ENCODE measurements at places on chromosomes 2 and 18.

DNA sequence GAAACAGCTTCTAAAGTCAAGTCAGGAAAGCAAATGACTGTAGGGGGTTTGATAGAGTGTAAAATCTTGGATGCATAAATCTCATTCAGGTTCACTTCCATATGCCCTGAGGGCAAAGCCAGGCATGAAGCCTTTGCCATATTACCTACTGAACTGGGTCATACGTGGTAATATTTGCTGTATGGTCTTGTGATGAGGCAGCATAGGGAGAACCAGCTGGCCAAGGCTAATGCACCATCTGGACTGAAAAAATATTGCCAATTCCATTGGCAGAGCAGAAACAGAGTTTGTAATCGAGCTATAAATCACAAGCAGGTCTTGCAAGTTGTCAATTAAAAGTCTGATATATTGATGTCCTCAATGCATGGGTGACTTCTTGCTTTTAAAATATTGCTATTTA lies 243.8 kb downstream of the ERBB4 start:
- no peak for DNase-seq

- DNase-seq = no peak
These were observed 1.1 kb downstream of the MAP2 start for GRCh38 chr2:209424781-209425470.

DNA sequence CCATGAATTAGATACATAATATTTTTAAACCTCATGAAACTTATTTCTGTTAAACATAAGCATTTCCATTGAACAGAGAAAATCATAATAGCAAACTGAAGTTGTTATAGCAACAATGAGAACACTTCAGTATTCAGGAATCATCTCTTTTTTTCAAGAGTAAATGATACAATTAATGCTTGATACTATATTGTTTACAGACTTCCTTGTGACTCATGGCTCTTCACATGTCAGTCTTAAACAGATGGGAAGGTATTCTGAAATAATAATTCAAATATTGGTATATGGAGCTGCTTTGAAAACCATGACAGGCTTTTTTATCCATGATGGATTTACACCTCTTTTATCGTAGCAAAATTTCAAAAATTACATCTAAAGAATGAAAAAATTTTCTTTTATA lies 226.5 kb upstream of the RBMS1 start:
- DNase-seq = no peak

DNA sequence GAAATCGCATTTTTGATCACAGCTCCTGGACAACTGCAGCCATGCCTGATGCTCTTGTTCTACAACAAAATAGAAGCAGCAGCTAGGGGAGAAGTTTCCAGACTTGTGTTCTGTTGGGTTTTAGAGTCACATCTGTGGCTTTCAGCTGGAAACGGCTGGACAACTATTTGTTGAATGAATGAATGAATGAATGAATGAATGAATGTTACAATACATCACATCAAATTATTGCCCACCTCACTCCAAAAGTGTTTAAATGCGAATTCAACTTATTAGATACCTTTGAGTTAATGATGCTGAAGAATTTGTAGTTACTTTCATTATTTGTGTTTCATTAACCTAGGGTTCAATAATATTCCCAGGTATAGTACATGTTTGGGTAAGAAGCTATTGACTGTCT lies 8.5 kb upstream of the METTL21A start:
- no peak for DNase-seq

DNA sequence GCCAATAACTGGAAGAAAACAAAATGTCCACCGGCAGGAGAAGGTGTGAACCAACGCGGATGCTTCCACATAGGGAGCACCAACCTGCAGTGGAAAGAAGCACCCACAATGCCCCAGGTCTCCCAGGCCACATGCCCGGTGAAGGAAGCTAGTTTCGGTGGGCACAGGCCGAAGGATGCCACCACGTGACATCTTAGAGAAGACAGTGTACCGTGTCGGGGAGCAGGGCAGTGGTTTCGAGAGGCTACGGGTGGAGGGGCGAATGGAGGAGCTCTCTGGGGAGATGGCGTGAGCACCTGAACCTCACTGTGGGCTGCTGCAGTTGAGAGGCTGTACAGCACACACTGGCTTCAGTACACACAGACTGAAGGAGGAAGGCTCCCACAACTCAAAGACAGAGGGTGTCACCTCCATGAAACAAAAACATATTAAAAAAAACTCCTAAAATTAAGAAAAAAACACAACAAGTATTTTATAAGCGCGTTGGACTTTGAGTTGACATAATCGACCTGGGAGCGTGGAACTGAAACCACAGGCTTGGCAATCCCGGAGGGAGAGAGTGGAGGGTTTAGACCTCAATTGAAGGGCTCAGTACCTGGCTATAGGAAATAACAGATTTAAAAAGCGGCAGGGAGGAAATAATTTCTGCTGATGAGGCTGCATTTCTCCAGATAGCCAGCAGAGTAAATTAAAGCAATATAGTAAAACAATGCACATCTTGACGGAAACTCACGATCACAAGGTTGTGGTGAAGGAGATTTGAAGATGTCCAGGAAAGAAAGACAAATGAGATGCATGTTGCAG lies 160.1 kb downstream of the RTP5 start:
- no peak for DNase-seq

DNA sequence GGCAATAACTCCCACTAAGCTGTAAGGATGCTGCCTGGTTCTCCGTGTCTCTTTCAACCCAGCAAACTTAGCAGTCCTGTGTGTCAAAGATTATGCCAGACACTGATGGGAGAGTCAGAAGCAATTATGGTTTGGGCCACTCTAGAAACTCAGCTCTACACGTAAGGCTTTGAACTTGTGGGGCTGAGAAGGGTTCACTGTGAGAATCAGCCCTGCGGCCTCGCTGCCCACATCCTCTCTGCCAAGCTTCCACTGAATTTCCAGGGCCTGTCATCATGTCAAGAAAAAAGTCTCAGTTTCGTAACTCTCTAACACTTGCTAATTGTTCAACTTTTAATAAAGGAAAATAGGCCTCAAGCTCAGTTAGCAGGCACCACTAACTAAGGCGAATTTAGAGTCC lies 308.8 kb upstream of the LYPD1 start:
- DNase-seq = no peak

DNA sequence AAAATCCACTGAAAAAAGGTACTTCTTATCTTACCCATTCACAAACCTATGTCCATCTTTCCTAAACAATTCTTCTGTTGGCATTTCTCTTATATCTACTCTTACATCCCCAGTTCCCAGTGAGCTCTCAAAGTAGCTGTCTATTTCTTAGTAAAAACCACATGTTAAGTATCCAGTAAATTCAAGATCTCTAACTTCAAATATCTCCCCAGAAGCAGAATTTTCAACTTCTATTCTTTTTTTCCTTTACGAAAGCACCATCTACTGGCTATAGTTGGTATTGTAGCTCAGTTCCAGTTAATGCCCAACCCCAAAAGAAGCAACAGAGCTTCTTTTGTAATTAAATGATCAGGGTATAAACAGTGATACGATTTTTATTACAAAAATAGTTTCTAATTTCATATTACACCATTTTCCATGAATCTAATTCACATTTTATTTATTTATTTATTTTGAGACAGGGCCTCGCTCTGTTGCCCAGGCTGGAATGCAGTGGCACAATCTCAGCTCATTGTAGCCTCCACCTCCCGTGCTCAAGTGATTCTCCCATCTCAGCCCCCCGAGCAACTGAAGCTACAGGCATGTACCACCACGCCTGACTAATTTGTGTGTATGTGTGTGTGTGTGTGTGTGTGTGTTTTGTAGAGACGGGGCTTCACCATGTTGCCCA lies 28.5 kb downstream of the HRH4 start:
- DNase-seq = peak; percentile 30

DNA sequence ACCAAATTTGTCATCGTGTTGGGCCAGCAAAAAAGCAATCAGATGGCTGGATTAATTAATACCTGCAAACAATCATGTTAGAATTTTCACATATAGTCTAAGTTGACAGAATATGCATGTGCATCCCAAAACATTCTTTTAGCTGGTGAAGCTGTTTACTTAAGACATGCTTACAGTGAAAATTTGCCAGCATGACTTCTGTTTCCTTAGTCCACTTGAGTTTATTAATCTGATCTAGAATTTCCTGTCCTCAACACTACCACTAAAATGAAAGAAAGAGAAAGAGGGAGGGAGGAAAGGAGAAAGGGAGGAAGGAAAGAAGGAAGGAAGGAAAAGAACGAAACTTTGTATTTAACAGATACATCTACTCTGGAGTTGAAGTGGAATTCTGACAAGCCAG lies 2109.9 kb upstream of the PIK3C3 start:
- DNase-seq = no peak

GRCh38 chr2:69979902-69980807 lies 18.7 kb upstream of the ASPRV1 start:
- DNase-seq = no peak

DNA sequence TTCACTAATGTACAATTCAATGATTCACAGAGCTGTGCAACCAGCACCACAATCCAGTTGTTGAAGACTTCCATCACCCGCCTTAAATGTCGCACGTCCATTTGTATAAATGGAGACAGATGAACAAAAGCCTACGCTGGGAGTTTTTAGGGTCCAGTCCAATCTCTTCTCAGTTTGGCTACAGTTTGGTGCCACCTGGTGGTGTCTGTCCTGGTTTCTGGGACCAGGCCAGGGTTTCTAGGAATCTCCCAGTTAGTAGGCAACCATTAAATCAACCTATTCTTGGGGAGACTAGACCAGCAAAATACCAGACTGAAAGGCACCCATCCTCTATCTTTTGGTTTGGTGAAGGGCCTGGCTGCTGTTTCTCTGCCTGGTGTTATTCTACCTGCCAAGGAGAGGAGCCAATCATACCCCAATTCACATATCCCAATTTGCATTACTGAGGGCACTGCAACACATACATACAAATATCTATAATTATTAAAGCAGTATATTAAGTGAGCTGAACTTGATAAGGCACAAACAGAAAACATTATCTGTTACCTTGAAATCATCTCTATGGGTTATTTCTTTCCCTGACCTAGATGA lies 3.2 kb upstream of the DDX1 start:
- peak; percentile 49 for DNase-seq

- no peak for DNase-seq
These were observed 130.0 kb upstream of the GPC1 start for GRCh38 chr2:240305369-240305962.

DNA sequence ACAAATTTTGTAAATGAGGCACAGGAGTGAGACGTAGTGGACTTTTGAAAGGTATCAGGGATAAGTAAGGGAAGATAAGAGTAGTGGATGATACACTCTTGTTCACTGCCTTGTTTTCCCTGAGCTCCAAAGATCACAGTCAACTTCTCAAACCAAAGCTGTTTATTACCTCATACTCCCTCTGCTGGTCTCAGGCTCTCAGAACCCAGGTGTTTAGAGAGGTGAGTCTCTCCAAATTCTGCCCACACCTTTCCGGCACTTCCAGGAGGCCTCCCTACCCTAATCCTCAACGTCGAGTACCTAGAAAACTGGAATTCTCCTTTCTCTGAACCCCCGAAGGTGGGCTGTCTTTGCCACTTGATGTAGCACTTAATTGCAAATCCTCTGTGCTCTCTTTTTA lies 621.1 kb downstream of the BCL11A start:
- DNase-seq = no peak

- DNase-seq = no peak
These were observed 53.2 kb upstream of the PKDCC start for GRCh38 chr2:41994661-41995060.

- no peak for DNase-seq
These were observed 39.5 kb downstream of the PSD4 start for GRCh38 chr2:113213061-113213930.

- DNase-seq = peak; percentile 7
These were observed 49.8 kb downstream of the PTPN4 start for GRCh38 chr2:119809339-119810048.

GRCh38 chr18:57455576-57456129 lies 20.5 kb downstream of the ONECUT2 start:
- no peak for DNase-seq

DNA sequence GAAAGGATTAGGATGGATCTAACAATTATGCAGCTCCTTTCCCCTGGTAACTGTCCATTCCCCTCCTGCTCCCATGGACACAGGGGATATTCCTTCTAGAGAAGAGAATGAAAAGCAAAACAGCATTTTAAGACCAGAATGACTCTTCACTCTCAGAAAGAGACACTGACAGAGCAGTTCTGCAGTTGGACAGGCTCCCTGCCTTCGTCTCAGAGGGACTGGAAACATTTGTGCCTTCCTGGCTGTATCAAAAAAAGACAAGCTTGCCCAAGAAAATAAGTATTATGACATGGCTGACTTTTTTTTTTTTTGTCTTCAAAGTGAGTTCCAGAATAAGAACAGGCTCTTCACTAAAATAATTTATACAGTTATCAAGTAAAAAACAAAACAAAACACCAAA lies 9.5 kb downstream of the PID1 start:
- DNase-seq = no peak

- no peak for DNase-seq
These were observed 27.1 kb downstream of the RALB start for GRCh38 chr2:120279708-120280107.

GRCh38 chr2:45763255-45763654 lies 111.8 kb downstream of the PRKCE start:
- DNase-seq = no peak

GRCh38 chr2:190080527-190081049 lies 18.1 kb upstream of the MSTN start:
- no peak for DNase-seq

DNA sequence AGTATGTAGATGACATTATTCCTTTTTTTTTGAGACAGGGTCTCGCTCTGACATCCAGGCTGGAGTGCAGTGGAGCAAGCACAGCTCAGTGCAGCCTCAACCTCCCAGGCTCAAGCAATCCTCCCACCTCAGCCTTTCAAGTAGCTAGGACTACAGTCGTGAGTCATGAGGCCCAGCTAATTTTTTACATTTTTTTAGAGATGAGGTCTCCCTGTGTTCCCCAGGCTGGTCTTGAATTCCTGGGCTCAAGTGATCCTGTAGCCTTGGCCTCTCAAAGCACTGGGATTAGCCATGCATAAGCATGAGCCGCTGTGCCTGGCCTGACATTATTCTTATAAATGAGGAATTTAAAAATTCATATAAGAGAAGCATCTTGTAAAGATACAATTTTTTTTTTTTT lies 86.9 kb downstream of the FAM117B start:
- DNase-seq = no peak

GRCh38 chr18:23136326-23137096 lies 1.2 kb downstream of the CABLES1 start:
- no peak for DNase-seq

DNA sequence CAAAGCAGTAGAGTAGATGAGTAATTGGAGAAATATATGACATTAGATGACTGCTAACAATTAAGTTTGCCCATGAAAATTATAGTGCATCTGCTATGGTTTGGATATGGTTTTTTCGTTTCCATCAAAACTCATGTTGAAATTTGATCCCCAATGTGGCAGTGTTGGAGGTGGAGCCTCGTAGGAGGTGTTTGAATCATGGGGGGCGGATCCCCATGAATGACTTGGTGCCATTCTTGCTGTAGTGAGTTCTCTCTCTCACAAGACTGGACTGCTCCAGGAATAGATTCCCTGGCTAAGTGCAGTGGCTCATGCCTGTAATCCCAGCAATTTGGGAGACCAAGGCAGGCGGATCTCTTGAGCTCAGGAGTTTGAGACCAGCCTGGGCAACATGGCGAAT lies 9.7 kb upstream of the CUL3 start:
- no peak for DNase-seq

Measured in HTR-8/SVneo (cell line).